ENCODE measurements at places on chromosomes 1 and 21.
A peak's percentile ranks its signal among the peaks of the same experiment; 100 is the strongest.

DNA sequence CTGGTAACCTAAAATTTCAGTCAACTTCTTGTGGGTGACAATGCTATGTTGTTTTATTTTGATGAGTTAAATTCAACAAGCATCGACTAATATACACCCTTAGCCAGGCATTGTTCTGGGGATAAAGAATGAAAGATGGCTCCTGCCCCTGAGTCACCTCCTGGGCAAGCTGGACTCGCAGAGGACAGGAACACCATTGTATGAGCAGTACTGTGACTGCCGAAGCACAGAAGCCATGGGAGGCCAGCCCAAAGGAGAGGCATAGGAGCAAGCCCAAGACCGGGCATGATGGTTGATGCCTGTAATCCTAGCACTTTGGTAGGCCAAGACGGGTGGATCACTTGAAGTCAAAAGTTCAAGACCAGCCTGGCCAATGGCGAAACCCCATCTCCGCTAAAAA lies 555.2 kb downstream of the OMA1 start:
- DNase-seq: no peak

- DNase-seq: peak; percentile 38
Observed at GRCh38 chr1:211551638-211552460, 27.1 kb downstream of the SLC30A1 start.

- no peak for DNase-seq
Observed at GRCh38 chr1:203467550-203467921, 8.1 kb upstream of the PRELP start.

GRCh38 chr1:150235852-150236613 lies at the start of gene ANP32E:
Gene ANP32E, minus strand, starts transcription at chr1:150236112. Its CDS starts 326 bp downstream, at chr1:150235786.
- peak; percentile 96 for DNase-seq

GRCh38 chr1:174391716-174392115 lies 56.0 kb upstream of the GPR52 start:
- no peak for DNase-seq

DNA sequence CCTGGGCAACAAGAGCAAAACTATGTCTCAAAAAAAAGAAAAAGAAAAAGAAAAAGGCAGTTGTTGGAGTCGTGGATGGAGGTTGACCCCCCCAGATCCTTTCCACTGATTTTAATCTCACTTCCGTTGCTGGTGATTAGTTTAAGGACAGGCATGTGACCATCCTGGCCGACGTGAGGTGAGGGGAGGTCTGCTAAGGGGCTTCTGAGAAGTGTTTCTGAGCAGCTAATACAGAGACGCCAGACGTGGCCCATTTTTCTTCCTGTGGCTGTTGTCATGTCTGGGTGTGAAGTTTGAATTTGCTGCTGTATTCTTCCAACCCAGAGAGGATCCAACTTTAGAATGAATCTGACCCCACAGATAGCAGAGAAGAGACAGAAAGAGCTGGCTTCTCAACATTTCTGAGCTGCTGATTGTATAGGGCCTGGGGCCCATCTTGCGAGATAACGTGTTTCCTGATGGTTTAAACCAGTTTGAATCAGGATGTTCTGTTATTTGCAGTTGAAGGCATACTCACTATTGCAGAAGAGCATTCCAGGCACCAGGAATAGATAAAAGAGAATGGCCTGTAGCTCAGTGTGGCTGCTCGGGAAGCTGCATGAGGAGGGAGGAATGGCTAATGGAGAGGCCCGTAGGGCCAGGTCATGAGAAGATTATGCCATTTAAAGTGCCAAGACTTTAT lies 22.8 kb upstream of the SSBP3 start:
- DNase-seq: no peak

GRCh38 chr1:115524236-115524635 lies 117.5 kb upstream of the VANGL1 start:
- no peak for DNase-seq

DNA sequence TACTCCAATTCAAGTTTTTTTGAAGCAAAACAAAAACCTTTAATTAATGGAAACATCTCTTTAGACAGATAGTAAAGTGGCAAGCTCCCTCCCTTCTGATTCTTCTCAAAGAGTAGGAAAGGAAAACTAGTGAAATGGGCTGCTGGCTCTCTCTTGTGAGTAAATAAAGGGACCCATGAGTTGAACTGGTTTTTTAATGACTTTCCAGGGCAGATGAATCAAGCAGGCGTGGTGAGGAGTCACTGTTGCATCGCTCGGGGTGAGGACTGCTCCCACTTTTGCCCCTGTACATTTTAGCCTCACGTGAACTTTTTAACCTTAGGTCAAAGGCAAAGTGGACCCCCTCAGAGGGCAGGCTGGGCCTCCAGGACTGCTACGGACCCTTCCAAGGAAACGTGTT lies 64.8 kb downstream of the ABCA4 start:
- DNase-seq: no peak

- DNase-seq: no peak
Observed at GRCh38 chr1:243251539-243251938, 3.5 kb downstream of the CEP170 start.

DNA sequence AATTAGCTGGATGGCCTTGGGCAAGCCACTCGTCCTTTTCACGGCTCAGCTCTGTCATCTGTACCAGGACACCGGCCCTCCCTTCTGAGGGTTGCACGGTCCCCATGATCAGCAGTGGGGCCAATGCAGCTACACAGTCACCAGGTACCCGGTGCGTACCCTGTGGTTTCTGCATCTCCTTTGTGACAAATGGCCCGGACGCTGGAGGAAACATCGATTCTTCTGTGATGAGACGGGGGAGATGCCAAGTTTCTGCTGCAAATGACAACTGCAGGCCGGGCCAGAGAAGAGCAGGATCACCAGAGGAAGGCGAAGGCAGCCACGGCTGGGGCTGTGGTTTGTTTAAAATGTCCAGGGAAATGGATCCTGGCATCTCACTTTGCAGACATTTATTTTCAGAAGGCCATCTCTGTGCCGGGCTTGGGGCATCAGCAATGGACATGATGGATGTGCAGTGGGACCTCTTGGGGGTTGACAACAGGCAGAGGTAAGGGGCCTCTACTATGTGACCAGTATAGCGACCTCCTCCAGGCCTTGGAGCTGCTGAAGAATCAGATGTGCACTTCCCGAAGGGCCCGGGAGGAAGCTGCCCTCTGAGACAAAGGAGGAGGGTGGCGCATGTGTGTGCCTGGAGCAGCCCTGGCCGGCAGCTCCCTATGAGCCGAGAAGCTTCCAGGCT lies 221.9 kb upstream of the C1orf174 start:
- DNase-seq: no peak

GRCh38 chr1:223750730-223751570 lies 38.6 kb downstream of the CAPN2 start:
- DNase-seq: no peak

DNA sequence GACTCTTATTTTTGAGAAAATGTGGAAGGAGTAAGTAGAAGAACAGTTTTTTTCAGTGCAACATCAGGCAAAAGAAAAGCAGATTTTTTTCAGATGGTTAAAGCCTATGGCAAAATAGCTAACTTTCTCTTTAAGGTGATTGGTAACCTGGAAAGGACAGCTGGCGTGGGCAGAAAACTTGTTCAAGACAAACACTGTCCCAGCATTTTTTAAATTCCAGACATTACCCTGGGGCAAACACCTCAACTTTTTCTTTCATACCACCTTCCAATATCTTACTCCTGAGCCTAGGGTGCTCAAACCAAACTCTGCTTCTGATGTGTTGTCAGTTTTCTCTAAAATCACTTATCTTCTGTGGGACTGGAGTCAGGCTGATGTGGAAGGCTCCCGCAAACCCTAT lies 2.7 kb upstream of the LEPR start:
- DNase-seq: no peak

DNA sequence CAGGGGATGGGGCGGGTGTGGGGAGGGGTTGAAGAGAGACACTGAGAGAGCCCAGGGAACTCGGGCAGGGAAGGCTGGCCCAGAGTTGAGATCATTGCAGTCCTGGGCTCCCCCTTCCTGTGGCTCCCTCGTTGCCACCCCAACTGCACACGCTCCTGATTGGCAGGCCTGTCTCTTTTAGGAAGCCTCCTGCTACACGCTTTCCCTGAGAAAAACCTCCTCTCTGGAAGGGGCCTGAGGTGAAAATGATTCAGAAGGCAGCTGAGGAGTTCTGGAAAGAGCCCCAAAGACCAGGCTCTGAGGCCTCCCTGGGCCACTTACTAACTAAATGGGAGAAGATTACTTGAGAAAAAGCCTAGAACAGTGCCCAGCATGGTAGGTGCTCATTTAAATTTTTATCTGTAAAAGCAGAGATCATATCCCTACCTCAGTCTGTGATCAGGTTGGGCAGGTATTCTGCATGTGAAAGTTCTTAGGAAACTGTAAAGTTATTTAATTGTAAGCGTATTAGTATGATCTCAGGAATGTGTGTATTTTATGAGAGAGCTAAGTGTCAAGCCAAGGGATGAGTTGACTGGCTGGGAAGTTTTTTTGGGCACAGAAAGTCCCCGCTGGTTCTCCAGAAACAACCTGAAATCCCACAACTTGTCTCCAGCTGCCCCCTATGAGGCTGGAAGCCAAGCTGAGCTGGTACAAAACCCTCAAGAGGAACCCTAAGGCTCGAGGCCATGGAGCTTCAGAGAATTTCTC lies 65.2 kb upstream of the EPS8L3 start:
- no peak for DNase-seq

- no peak for DNase-seq
Observed at GRCh38 chr1:159941141-159941540, 4.3 kb downstream of the IGSF9 start.

DNA sequence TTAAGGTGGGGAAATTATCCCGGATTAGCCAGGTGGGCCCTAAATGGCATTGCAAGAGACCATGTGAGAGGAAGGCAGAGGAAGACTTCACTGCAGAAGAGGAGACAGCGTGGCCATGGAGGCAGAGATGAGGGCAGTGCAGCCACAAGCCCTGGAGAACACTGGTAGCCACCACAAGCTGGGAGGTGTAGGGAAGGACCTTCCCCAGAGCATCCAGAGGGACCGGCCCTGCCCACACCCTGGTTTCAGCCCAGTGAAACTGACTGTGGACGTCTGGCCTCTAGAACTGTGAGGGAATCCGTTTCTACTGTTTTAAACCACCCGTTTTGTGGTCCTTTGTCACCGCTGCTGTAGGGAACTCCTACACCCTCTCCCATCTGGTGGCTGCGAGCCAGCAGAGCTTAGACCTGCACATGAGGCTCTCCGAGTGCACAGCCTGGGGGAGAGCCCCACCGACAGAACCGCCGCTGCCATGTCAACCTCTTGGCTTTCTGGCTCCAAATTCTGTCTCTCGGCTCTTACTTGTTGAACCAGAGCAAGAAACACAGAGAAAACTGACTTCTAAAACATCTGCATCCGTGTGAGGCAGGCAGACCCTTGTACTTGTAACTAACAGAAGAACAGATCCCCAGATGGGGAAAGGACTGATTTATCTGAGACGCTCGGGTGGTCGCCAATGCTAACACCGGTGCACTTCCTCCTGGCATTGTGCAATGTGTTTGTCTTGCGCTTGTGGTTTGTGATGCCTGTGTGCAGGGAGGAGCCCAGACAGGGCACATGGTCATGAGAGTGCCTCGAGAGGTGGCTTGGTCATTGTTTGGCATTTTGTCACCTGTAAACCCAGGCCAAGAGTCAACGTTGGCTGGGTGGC lies 90.8 kb upstream of the TMPRSS2 start:
- DNase-seq: no peak

GRCh38 chr1:170743083-170743482 lies 79.2 kb downstream of the PRRX1 start:
- DNase-seq: no peak

GRCh38 chr1:189627427-189627826 lies 850.2 kb downstream of the BRINP3 start:
- DNase-seq: no peak

DNA sequence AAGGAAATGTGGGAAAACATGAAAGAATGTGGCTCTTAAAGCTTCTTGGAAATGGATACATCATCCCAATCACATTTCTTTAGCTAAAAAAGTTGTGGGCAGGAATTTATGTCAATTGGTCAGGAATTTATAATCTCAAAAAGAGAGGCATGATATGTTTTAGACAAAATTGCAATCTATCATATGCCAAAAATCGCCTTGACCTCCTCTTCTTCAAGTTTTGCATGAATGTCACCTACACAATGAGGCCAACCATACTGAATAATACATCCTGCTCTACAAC lies 42.4 kb downstream of the ATP6V1G3 start:
- no peak for DNase-seq

DNA sequence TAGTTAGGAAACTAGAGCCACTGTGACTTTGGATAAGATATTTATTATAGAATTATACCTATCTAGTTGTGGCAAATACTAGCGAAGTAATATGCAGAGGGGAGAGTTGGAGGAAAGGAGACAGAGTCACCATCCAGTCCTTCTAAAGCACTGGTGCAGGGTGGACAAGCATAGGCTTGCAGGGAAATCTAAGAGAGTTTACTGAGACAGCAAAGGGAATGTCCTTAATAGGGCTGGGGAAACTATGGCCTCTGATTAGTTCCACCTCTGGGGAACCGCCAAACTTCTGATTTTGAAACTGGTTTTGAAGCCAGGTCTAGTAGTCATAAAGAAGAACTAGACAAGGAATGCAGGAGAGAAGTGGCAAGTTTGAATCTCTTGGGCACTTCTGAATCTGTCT lies 407.9 kb downstream of the VAV3 start:
- DNase-seq: no peak

DNA sequence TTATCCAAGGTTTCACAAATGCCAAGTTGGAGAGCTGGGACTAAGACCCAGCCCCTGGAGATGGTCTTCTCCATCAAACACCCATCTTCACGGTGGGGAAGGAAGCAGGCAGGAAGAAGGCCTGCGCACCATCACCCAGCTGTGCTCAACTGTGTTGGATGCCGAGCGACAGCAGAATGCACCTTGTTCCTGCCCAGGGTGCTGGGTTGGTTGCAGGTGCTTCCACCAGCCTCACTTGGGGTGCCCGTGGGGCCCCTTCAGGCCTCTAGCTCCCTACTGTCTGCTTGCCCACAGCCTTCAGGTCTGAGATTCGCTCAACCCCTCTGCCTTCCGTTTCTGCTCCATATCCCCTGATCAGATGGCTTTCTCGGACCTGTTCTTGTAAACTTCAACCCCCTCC lies 42.5 kb downstream of the OLFML2B start:
- no peak for DNase-seq
